GM10248 (cell line): ENCODE measurements at places on chromosomes 2 and 18.

DNA sequence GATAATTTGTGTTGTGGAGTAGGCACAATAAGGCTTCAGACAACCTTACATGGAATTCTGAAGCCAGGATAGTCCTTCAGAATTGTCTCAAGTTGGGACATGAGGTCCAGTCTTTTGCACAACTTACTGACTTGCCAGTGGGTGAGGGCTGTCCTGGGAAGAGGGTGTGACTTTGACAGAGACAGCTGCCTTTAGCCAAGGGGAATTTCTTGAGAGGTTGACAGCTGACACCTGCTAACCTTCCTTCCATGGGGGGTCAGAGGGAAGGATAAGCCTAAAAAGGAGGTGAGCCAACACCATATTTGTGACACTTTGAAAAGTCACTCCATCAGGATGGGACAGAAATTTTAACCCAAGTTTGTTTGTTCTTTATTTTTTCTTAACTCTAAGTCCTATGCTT, 907.8 kb upstream of the CRIM1 start:
- no peak for DNase-seq

GRCh38 chr2:172200495-172201085, 97.9 kb upstream of the DLX2 start:
- DNase-seq, result no peak

- DNase-seq, result no peak
Measured at GRCh38 chr18:1499265-1499664, 594.6 kb downstream of the ADCYAP1 start.

DNA sequence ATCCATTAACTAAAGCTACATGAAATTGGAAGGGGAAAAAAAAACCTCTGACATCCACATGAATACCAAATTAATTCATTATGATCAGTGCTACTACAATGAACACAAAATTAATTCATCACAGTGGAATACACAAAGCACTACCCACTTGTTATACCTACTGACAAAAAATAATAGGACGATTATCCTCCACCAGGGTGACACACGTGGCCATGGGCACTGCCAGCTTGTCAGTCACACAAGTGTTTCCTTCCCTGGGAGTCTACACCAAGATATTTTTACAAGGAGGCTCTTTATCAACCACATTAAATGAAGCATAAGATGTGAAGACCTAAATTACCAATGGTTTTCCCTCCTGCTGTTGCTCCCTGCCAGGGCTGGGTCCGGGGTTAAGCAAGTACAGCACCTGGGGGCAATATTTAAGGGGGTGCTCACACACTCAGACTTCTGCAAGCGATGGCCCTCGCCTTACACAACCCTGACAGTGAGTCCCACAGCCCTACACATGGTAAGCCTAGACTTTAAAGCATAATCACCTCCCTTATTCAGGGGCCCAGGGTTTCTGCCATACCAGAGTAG, 90.1 kb downstream of the TCF4 start:
- no peak for DNase-seq

GRCh38 chr2:148970385-148970784, 68.1 kb upstream of the LYPD6B start:
- DNase-seq, result no peak

DNA sequence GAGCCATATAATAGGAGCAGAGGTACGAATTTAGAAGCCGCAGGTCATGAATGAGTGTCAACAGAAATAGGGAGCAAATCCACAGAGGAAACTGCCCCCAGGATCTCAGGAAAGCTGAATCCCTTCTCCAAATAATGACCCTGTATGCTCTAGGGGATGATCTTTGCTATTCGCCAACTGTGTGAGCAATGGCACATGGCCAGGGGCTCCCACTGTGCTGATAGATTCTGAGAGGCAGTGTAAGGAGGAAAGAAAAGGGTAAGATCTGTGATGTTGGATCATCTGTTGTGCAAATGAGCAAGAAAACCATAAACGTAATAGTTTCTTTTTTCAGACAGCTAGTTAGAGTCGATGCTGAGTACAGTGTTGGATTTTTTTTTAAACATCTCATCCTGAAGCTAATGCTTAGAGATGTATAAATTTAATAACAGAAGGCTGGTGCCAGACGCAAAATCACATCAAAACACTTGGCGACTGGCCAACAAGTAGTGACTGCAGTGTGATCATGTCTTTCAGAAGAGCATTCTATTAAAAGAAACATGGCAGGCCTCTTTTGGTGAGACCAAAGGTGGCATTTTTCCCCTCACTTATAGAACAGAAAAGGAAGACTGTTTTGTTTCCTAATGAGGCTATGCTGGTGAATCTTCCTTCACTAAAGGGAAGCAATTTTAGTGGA, 77.4 kb downstream of the ABCA12 start:
- no peak for DNase-seq

GRCh38 chr2:121748202-121748601, 7.2 kb upstream of the TSN start:
- DNase-seq, result no peak

GRCh38 chr2:132415256-132415914, 1.2 kb upstream of the GPR39 start:
- no peak for DNase-seq

- DNase-seq, result no peak
Measured at GRCh38 chr2:160201849-160202539, 1.9 kb upstream of the ITGB6 start.

DNA sequence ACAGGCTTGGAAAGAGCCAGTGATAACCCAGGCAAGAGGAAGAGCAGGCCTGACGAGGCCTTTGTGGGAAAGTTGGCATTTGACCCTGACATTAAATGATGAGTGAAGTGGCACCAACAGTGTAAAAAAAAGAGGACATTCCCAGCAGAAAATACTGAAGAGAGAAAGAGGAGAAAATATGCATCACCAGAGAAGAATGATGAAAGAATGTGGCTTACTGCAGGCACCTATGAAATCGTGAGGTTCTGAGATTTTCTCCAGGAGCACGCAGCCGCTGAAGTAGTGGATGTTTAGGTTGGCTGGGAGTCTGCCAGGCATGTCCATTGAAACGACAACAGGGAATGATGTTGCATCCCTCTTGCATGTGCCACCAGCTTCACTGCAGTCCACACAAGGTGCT, 13.8 kb downstream of the EHD3 start:
- DNase-seq, result no peak

GRCh38 chr18:28185121-28185520, 8.2 kb upstream of the CDH2 start:
- no peak for DNase-seq

DNA sequence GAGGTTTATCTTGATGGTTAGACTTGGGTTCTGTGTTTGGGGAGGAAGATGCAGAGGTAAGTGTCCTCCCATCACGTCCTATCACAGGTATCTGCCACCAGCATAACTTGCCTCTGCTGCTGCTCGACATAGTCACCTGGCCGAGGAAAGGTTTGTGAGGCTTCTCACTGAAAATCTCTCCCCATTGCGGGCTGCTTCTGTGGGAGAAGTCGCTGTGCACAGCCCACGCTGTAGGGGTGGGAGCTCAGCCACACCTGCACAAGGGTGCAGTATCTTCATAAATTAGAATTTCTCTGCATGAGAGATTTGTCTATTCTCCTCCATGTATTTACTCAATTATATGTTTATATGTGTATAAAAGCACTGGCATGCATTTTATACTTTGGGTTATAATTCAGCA, 415.7 kb upstream of the MYT1L start:
- DNase-seq, result no peak

- no peak for DNase-seq
Measured at GRCh38 chr2:187617905-187618304, 63.7 kb upstream of the TFPI start.
